ENCODE measurements at places on chromosomes 5 and 9. TPM values are rescaled to one million over a fixed set of nuclear protein-coding genes. Genes with fewer than 3 reads are reported as not detected.

Gene AGGF1
- 27.6 TPM for total RNA-seq

Gene IRX4
- total RNA-seq = not detected

Gene BARX1
- not detected for total RNA-seq

Gene UGT3A1
- total RNA-seq = not detected

GRCh38 chr9:130095872-130096271 is 42.2 kb downstream of the GPR107 start:
- H3K36me3 ChIP-seq = peaks cover 55% of the 10 kb centered on the region
- H3K27ac ChIP-seq = no peak overlapping the region
- no peaks in the 10 kb centered on the region for H3K27me3 ChIP-seq
- no peak overlapping the region for H3K4me3 ChIP-seq

DNA sequence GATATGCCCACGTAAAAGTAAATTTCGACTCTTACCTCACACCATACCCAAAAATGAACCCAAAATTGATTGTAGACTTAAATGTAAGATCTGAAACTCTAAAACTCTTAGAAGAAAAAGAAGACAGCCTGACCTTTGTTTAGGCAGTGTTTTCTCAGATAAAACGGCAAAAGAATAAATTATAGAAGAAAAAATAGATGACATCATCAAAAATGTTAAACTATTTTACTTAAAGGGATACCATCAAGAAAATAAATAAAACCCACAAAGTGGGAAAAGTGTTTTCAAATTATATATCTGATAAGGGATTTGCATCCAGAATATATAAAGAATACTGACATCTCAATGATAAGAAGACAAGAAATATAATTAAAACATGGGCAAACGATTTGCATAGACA is 862.7 kb downstream of the DTWD2 start:
- no peak for DNase-seq
- H3K4me1 ChIP-seq = no peaks in the 10 kb centered on the region
- H3K27me3 ChIP-seq = no peaks in the 10 kb centered on the region

DNA sequence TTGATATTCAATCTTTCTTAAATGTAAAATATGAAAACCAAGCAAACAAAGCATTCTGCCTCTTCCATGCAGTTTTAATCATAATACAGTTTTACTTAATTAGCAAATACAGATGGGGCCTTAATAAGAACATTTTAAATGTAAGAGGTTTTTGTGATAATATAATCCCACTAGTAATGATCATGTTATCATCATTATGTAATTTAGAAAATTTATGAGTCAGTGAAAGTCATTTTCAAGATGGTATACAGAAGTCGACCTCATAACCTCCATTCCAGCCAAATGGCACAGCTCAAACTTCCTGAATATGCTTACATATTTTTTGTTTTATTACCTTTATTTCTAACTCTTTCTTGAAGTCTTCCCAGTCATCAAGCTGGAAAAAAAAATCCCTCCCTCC is 102.2 kb upstream of the GNA14 start:
- no peak overlapping the region for H3K27ac ChIP-seq
- no peaks in the 10 kb centered on the region for H3K27me3 ChIP-seq
- peaks cover 24% of the 10 kb centered on the region for H3K4me1 ChIP-seq
- H3K4me3 ChIP-seq = no peak overlapping the region
- peaks cover 5% of the 10 kb centered on the region for H3K36me3 ChIP-seq
- DNase-seq = no peak

- no peak overlapping the region for H3K27ac ChIP-seq
- H3K27me3 ChIP-seq = peaks cover 43% of the 10 kb centered on the region
- DNase-seq = no peak
Measured at GRCh38 chr9:107226421-107226820, 56.7 kb upstream of the RAD23B start.
